ENCODE measurements at places on chromosomes 7 and 10. TPM values are rescaled to one million over a fixed set of nuclear protein-coding genes. Genes with fewer than 3 reads are reported as not detected.

- H3K27me3 ChIP-seq, result no peaks in the 10 kb centered on the region
- H3K4me3 ChIP-seq, result no peak overlapping the region
- no peak for DNase-seq
- H3K4me1 ChIP-seq, result peaks cover 10% of the 10 kb centered on the region
- H3K36me3 ChIP-seq, result no peaks in the 10 kb centered on the region
- H3K27ac ChIP-seq, result peak overlapping the region; percentile 43
These were observed 3.8 kb downstream of the SFXN2 start for GRCh38 chr10:102718220-102718619.

CNNM1 gene
- 1.9 TPM for total RNA-seq

AKR1B15 gene
- 4.5 TPM for total RNA-seq

EVX1 gene
- total RNA-seq, result not detected

GRCh38 chr10:110485541-110485940, 12.2 kb upstream of the DUSP5 start:
- no peak overlapping the region for H3K4me3 ChIP-seq
- no peak for DNase-seq
- H3K27me3 ChIP-seq, result no peaks in the 10 kb centered on the region
- no peaks in the 10 kb centered on the region for H3K36me3 ChIP-seq
- H3K4me1 ChIP-seq, result no peaks in the 10 kb centered on the region

- H3K27ac ChIP-seq, result no peak overlapping the region
- H3K36me3 ChIP-seq, result no peaks in the 10 kb centered on the region
- H3K4me1 ChIP-seq, result no peaks in the 10 kb centered on the region
- no peak for DNase-seq
- H3K4me3 ChIP-seq, result no peak overlapping the region
These were observed 483.9 kb upstream of the NRP1 start for GRCh38 chr10:33818343-33818742.

DNA sequence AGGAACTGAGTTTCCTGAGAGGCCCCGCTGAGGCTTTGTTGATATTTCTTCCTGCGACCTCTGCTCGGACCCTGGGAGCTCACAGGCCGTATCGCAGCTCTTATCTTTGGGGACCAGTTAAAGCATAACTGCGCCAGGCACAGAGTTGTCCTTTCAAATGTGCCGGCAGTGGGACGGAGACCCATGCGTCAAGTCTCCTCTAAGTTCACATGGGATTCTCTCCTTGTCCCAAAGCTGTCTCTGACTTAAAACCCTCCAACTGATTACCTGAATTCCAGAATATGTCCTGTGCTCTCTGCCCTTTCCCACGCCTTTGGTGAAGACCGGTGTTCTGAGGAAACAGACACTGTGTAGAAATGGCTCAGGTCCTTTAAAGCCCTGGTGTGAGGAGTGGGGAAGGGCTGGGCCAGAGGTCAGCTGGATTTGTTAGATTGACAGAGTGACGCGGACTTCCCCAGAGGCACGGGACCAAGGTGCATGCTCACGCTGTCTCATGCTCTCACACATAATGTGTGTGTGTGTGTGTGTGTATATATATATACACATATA, 169.8 kb downstream of the EGFR start:
- H3K27me3 ChIP-seq, result no peaks in the 10 kb centered on the region
- H3K4me3 ChIP-seq, result no peak overlapping the region
- peaks cover 70% of the 10 kb centered on the region for H3K4me1 ChIP-seq
- no peak overlapping the region for H3K27ac ChIP-seq
- peaks cover 14% of the 10 kb centered on the region for H3K36me3 ChIP-seq

ERCC6 gene
- total RNA-seq, result 17.9 TPM

WDR86 gene
- 0.53 TPM for total RNA-seq

GRCh38 chr10:3566627-3567026, 218.4 kb downstream of the KLF6 start:
- H3K36me3 ChIP-seq, result no peaks in the 10 kb centered on the region
- no peaks in the 10 kb centered on the region for H3K27me3 ChIP-seq
- DNase-seq, result no peak

OIT3 gene
- not detected for total RNA-seq

DNA sequence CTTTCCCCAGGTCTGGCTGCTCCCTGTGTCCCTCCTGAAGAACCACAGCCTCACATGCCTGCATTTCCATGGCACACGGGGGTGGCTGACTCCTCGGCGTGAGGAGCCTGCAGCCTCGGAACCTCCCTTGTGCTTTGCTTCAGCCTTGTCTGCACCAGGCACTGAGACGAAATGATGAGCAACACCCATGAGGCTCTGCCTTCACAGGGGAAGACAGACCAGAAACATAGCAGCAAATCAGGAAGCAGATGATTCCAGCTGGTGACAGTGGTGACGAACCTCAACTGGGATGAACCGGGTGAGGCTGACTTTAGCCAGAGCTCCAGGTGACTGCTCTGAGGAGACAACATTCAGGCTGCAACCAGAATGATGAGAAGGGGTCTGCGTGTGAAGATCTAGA, 84.5 kb upstream of the SMNDC1 start:
- no peak overlapping the region for H3K4me3 ChIP-seq
- H3K36me3 ChIP-seq, result no peaks in the 10 kb centered on the region
- peaks cover 9% of the 10 kb centered on the region for H3K4me1 ChIP-seq
- H3K27ac ChIP-seq, result no peak overlapping the region

GRCh38 chr7:5712566-5712965, 68.9 kb downstream of the RNF216 start:
- no peak for DNase-seq
- H3K4me1 ChIP-seq, result no peaks in the 10 kb centered on the region
- H3K36me3 ChIP-seq, result peaks cover 25% of the 10 kb centered on the region
- H3K27me3 ChIP-seq, result no peaks in the 10 kb centered on the region
- H3K4me3 ChIP-seq, result no peak overlapping the region

GALNT11 gene
- 26.9 TPM for total RNA-seq

GARIN1A gene
- total RNA-seq, result 0.19 TPM

- H3K27ac ChIP-seq, result no peak overlapping the region
- H3K4me3 ChIP-seq, result no peak overlapping the region
- no peaks in the 10 kb centered on the region for H3K27me3 ChIP-seq
- H3K4me1 ChIP-seq, result no peaks in the 10 kb centered on the region
These were observed 495.1 kb upstream of the ANKRD30A start for GRCh38 chr10:36630267-36630666.

KIF11 gene
- 7.7 TPM for total RNA-seq
